ENCODE measurements at places on chromosomes 7 and 10.

DNA sequence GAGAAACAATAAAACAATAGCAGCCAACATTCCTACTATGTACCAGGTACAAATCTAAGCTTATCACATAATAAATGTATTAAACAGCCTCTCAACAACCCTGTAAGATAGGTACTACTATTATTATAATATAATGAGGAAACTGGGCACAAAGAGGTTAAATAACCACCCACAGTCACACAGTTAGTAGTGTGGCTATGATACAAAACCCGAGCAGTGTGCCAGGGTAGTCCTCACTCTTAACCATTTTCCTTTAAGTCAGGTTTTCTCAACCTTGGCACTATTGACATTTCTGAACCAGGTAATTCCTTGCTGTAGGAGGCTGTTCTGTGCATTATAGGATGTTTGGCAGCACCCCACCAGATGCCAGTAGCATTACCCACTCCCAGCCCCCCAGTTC, 48.8 kb downstream of the DNAJC1 start:
- DNase-seq: no peak

DNA sequence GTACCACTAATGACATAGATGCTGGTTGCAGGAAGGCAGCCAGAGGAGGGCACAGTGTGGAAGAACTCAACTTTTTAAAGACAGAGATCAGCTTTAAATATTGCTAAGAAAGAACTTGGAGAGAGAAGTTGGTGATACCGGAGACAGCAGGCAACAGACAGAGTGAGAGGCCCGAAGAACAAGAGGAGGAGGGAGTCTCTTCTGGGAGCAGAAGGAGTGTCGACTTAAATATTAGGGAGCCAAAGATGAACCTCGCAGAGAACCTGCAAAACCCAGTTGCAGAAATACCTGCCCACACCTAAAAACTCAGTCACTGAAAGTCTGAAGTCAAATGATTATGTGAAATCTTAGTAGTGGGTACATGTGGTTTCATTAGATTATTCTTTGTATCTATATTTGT, 3.4 kb upstream of the WDR86 start:
- DNase-seq: no peak

GRCh38 chr7:154685564-154685901, 317.4 kb downstream of the PAXIP1 start:
- no peak for DNase-seq

DNA sequence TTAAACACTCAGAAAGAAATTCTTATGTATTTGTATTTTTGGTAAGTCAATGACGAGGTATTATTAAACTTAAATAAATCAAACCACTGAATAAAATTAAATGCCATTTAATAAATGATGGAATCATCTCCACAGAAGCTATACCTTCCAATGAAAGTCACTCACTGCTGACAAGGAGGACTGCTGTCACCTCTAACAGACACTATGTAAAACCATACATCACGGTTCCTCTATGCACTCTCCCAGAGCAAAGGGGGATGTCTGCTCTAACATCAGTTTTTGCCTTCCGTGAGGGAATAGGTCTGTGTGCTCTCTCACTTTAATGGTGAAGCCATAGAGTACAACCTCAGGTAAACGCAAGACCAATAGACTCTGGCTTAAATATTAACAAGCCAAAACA, 99.7 kb upstream of the DDC start:
- no peak for DNase-seq

DNA sequence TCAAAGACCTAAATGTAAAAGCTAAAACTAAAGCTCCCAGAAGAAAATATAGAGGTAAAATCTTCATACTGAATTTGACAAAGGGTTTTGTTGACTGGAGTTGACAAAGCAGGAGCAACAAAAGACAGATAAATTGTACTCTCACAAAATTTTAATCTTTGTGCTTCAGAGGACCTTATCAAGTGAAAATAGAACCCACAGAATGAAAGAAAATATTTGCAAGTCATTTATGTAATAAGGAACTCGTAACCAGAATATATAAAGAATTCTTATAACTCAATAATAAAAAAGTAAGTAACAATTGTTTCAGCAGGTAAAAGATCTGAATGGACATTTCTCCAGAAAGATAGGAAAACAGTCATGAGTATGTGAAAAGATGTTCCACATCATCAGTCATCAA, 62.0 kb upstream of the SRRM3 start:
- no peak for DNase-seq

All from DMS 273 treated with DMSO at 0.1 percent for 48 hours (cell line).